ENCODE measurements at places on chromosomes 4 and X.

- DNase-seq, result no peak
These were observed 24.8 kb downstream of the SLC2A9 start for GRCh38 chr4:9996319-9997110.

- DNase-seq, result no peak
These were observed 22.4 kb downstream of the RS1 start for GRCh38 chrX:18649498-18649951.

DNA sequence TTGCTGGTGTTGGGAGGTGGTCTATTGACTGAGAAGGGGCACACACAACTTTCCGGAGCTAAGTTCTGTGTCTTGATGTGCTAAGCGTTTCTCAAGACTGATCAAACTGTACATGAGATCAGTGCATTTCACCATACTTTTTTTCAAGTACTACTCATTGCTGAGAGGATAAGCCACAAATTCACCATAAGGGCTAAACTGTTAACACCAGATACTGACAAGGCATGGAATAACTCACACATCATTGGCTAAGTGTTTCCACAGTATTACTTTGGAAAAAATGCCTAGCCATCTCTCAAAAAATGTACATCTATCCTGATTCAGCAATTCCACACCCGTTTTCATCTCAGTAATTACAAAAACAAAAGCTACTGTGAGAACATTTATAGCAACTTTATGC is 13.0 kb downstream of the RBMX start:
- no peak for DNase-seq

GRCh38 chr4:118927974-118928373 is 39.3 kb downstream of the SYNPO2 start:
- DNase-seq, result peak; percentile 40

Measured in retinal pigment epithelial cell (primary cell).